ENCODE measurements at places on chromosomes 1 and 21.

DNA sequence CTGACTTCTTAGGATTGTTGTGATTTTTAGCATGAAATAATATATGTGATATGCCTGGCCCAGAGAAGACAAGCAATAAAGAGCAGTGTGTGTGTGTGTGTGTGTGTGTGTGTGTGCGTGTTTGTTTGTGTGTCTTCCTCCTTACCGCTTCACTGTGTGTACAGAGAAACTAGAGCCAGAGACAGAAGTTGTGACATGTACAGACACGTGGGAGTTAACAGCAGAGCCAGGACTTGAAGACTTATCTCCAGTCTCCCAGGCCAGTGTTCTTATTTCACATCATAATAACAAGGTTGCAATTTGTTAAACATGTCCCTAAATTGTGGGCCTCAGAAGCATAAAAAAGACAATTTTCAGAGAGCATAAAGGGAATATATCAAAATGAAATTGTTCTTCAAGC, 192.0 kb upstream of the JUN start:
- DNase-seq, result no peak
- no peak overlapping the region for H3K4me3 ChIP-seq
- H3K36me3 ChIP-seq, result no peaks in the 10 kb centered on the region
- H3K27ac ChIP-seq, result no peak overlapping the region
- H3K27me3 ChIP-seq, result no peaks in the 10 kb centered on the region

DNA sequence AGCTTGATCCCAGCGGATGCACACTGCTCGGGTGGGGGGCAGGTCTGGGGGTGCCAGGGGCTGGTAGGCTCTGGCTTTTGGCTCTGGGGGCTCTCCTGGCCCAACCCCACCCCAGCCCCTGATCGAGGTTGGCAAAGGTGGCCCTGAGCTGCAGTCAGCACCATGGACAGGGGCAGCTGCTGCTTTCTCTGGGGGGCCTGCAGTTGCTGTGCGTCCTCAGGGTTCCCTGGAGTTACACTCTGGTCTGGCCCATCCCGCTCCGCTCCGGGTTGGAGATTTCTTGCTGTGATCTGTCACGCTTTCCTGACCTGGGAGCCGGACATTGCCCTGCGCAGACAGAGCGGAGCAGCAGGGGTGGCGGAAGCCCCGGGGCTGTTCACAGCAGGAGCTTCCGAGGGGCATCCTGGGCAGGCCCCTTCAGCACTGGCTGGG, 8.0 kb upstream of the PLCH2 start:
- H3K27ac ChIP-seq, result no peak overlapping the region
- no peaks in the 10 kb centered on the region for H3K36me3 ChIP-seq
- H3K27me3 ChIP-seq, result peaks cover 64% of the 10 kb centered on the region
- H3K4me1 ChIP-seq, result no peaks in the 10 kb centered on the region

- H3K27me3 ChIP-seq, result no peaks in the 10 kb centered on the region
- H3K4me3 ChIP-seq, result no peak overlapping the region
- peaks cover 51% of the 10 kb centered on the region for H3K4me1 ChIP-seq
- no peaks in the 10 kb centered on the region for H3K36me3 ChIP-seq
- DNase-seq, result no peak
Measured at GRCh38 chr1:229864686-229865230, 202.3 kb upstream of the GALNT2 start.

DNA sequence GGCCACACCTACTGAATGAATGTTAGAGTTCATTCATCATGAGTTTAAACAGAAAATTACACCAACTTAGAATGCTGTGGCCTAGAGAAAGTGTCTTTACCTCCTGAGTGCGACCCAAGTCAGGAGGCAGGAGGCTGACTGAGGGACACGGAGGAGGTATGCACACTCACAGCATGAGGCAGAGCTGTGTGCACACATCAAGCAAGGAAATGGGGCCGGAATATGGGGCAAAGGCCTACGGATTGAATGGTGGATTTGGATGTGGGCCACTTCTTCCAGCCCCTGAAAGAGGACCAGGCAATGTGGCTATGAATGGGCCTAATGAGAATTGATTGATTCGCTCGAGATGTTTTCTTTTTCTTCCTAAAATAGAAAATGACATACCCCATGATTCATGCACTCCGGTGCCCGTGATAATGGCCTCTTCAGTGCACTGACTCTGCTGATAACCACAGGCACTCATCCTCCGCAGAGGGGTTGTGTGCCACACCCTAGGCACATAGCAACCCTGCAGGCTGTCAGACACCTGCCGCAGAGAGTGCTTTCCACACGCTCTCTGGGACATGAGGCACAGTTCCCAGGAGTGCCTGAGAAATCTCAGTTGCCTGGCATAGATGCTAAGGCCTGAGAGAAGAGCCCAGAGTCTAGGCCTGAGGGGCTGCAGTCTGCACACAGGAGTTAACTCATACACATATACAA, 155.5 kb downstream of the GLUL start:
- peak; percentile 68 for DNase-seq
- peaks cover 12% of the 10 kb centered on the region for H3K4me1 ChIP-seq
- peak overlapping the region; percentile 72 for H3K27ac ChIP-seq
- H3K36me3 ChIP-seq, result no peaks in the 10 kb centered on the region
- H3K27me3 ChIP-seq, result no peaks in the 10 kb centered on the region
- no peak overlapping the region for H3K4me3 ChIP-seq

DNA sequence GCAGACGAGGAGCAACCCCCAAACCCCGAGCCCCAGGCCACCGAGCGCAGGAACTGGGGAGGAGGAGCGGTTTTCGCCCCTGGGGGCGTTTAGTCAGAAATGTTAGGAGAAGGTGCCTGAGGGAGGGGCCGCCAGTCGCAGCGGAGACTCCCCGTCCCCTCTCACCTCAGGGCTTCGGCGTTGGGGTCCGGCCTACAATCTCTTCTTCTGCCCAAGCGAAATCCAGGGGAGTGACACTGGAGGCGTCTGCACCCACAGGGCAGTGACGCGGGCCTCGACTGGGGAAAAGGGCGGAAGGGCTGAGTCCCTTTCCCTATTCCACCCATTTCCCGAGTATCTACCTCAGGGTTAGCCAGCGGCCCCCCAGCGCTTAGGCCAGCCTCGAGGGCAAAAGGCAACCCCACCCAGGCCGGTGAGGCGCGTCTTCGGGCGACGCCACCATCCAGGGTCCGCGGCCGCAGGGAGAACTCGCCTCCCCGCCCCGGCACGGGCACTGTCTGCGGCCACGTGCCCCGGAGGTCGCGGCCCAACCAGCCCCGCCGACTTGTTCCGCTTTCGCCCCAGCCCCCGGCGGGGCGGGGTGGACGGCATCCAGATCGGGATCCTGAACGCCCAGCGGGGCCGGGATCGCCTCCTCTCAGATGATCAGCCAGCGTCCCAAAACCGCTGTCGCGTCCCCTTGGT, 118.7 kb upstream of the BARHL2 start:
- peak overlapping the region; percentile 41 for H3K4me3 ChIP-seq
- H3K4me1 ChIP-seq, result peaks cover 8% of the 10 kb centered on the region
- peaks cover 37% of the 10 kb centered on the region for H3K27me3 ChIP-seq

Measured in gastrocnemius medialis (tissue), 4 donors.